ENCODE measurements at places on chromosomes 7 and 10. TPM values are rescaled to one million over a fixed set of nuclear protein-coding genes. Genes with fewer than 3 reads are reported as not detected.

DNA sequence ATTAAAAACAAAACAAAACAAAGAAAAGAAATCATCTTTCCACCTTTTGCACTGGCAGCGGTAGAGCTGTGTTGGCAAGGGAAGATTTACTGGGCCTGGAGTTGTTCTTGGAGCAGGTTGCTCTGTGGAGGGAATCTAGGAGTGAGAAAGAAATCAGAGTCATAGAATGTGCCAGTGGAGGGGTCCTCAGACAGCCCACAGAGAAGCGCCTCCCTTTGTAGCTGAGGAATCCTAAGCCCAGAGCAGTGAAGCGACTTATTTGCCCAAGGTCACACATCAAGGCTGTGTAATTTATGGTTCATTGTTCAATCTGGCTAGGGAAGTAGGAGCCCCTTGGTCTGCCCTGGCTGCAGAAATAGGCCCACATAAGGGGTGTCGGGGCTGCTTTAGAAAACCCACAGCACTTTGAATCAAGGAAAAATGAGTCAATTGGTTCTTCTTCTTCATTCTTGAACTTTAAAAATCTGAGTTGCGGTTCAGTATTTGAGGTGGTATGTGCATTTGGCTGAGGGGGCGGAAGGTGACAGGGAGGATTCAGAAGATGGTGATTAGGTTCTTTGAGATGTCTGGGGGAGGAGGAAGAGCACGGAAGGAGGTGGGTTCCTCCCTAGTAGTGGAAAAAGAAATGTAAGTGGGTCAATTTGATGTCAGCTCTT is 253.7 kb downstream of the PTEN start:
- DNase-seq = no peak

GRCh38 chr7:8205537-8205936 is 56.4 kb downstream of the ICA1 start:
- DNase-seq = no peak

GRCh38 chr10:1120306-1120705 is 64.1 kb downstream of the WDR37 start:
- no peak for DNase-seq

C1QL3 gene
- 0.21 TPM for total RNA-seq

AHR gene
- 485 TPM for total RNA-seq

DNA sequence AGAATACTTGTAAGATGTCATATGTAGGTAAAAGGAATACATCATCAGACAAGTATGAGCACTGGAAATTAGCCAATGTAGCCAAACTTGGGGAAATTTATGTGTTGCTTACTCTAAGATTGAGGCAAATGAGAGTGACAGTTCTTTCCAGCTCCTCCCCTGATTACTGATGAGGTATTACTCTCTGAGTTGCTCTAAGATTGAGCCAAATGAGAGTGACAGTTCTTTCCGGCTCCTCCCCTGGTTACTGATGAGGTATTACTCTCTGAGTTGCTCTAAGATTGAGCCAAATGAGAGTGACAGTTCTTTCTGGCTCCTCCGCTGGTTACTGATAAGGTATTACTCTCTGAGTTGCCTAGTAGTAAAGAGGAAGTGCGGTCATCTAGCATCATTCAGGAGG is 435.8 kb downstream of the NRG3 start:
- no peak for DNase-seq

EGFR gene
- 28.2 TPM for total RNA-seq

HOXA7 gene
- total RNA-seq = 3.7 TPM

GRCh38 chr10:87865241-87865881 is 1.9 kb downstream of the PTEN start:
- no peak for DNase-seq

DNA sequence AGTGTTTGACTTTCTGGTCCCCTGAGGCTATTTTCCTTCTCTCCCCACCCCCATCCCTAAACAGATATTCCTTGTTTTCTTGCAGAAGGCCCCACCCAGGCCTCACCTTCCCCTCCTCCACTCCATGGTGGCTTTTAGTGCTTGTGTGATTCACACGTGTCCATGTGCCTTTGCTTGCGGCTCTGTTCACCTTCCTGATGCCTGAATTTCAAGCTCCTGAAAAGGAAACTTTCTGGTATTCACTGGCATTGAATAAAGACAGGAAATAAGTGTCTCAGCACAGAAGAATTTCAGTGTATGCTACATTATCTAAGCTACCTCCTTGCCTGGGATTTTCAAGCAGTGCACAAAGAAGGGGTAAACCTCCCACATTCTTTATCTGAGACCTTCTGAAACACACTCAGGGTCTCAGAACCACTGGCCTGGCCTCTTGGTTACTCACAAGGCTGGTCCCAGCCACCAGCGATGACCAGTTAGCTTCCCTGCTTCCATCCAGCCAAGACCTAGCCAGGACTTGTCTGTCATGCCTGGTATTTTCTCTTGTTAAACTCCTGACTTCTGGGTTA is 17.2 kb upstream of the UBE2H start:
- DNase-seq = no peak

- DNase-seq = no peak
Observed at GRCh38 chr10:123643315-123643714, 22.8 kb upstream of the GPR26 start.

DNA sequence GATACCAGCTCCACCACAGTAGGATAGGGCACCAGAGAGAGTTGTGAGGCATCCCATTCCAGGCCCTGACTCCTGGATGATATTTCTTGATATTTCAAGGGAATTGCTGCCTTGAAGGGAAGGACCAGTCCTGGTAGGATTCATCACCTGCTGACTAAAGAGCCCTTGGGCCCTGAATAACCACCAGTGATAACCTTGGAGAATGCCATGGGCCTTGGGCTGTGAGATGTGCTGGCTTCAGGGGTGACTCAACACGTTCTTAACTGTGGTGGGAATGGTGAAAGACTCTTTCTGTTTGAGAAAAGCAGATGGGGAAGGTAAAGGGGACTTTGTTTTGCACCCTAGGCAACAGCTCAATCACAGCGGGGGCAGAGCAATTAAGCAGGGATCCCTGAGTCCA is 21.4 kb upstream of the ASZ1 start:
- DNase-seq = no peak

GRCh38 chr7:135827391-135827790 is 78.8 kb upstream of the FAM180A start:
- no peak for DNase-seq

CDHR1 gene
- total RNA-seq = 0.32 TPM

DNA sequence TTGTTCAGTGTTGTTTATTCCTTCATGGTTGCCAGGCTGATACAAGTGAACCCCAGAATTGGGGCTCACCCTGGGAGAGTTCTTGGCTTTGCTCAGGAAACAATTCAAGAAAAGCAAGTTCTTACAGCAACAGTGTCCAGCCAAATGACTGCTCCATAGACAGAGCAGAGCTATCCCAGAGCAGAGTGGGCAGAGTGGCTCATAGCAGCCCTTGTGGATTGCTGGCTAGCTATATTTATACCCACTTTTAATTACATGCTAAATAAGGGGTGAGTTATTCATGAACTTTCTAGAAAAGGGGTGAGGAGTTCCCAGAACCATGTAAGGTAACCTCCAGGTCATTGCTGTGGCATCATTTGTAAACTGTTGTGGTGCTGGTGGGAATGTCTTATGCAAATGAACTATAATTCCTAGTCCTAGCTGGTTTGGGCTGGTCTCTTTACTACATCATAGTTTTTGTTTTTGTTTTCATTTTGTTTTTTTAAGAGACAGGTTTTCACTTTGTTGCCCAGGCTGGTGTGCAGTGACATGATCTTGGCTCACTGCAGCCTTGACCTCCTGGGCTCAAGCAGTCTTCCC is 59.9 kb upstream of the HBP1 start:
- no peak for DNase-seq

ZPBP gene
- 0.21 TPM for total RNA-seq

GRCh38 chr7:159050704-159051103 is 94.0 kb downstream of the VIPR2 start:
- no peak for DNase-seq

FRMPD2 gene
- total RNA-seq = 1.9 TPM

OR2F2 gene
- not detected for total RNA-seq

DNA sequence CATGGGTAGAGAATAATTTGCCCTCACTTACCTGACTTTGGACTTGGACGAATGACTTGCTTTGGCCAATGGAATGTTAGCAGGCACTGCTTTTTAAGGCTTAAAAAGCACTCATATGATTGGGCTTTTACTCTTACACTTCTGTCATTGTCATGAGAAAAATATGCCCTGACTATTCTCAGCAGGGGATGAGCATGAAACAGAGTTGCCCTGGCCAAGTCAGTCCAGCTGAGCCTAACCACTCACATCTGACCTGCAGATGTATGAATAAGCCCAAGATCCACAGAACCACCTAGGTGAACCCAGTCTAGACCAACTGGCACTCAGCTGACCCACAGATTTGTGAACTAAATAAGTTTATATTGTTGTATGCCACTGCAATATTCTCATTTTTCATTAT is 573.5 kb downstream of the TNS3 start:
- DNase-seq = no peak

DNA sequence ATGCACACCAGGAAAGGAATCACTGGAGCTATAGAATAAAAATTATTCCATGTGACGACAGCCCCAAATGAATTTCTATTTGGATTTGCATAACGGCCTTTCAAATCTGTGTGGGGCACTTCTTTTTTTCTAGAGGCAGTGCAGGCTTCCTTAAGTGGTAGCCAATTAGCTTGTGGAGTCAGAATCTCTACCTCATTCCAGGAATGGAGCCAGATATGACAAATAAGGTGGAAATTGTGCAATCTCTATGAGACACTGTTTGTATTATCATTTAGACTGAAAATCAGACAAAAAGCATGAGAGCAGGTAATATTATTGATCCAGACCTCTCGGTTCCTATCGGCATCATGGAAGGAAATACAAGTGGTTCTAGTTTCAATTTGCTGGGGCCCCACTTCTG is 78.7 kb downstream of the BEND7 start:
- no peak for DNase-seq

COL1A2 gene
- 11,897 TPM for total RNA-seq

GRCh38 chr7:26850193-26850651 is 14.2 kb downstream of the SKAP2 start:
- no peak for DNase-seq

SLC13A4 gene
- total RNA-seq = not detected

DNA sequence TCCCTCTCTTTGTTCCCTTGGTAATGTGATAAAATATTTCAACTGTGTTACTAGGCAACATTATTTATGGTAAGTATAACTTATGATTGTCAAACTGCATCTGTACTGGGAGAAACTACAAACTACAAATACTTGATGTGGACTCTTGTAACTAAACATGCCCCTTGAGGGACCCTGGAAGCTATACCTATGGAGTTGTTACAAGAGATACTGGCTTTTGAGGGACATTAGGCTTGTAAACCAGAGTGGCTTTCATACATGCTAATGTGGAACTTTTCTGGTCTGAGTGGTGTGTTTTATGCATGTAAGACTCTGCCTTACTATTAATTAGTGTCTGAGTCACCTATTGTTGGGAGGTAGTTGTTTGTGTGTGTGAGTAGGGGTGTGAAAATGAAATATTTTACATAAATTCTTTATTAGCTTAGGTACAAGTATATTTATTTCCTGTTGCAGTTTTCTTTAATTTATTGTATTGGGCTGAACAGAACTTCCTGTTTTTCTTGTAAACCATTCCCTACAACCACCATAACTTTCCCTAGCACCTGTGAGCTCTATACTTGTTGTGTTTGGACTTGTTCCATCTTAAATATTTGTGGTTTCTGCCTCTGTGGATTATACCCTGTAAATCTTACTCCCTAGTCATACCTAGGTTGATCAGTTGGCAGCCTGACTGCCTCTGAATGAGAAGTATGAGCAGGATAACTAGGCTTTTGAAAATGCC is 49.8 kb downstream of the STK31 start:
- peak; percentile 33 for DNase-seq
